ENCODE measurements at places on chromosomes 16 and 17. TPM values are rescaled to one million over a fixed set of nuclear protein-coding genes. Genes with fewer than 3 reads are reported as not detected.

DNA sequence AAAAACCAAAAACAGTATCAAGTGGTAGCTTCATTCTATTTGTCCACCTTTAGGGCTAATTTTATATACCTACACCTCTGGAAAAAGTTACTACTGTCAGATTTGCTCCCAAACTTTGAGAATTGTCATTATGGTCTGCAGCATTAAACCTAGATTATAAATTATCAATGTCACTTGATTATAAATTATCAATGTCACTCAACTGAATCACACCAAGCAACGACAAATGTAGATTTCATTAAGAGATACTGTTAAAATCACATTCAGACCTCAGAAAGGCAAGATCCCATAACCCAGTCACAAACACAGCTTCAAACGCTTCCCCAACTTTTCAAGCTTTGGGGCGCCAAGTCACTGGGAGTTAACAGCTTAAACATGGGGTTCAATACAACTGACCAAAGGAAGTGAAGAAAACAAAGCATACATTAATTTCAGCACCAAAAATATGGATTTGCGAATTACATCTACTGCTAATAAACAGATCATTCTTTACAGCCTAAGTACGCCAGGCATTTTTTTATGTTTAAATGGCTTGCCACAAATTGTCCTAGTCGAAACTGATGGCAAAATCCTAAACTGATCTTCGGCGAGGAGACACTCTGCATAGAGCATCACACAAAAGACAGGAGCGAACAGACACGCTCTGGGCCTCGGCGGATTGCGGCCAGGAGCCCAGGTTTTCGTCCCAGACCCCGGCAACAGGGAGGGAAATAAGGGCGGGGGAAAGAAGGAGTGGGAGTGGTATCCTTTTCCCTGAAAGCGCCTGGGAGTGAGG lies 981 bp downstream of the GLG1 start:
- no peak for DNase-seq
- H3K4me1 ChIP-seq, result peaks cover 73% of the 10 kb centered on the region
- no peaks in the 10 kb centered on the region for H3K27me3 ChIP-seq
- peak overlapping the region; percentile 98 for H3K4me3 ChIP-seq

DNA sequence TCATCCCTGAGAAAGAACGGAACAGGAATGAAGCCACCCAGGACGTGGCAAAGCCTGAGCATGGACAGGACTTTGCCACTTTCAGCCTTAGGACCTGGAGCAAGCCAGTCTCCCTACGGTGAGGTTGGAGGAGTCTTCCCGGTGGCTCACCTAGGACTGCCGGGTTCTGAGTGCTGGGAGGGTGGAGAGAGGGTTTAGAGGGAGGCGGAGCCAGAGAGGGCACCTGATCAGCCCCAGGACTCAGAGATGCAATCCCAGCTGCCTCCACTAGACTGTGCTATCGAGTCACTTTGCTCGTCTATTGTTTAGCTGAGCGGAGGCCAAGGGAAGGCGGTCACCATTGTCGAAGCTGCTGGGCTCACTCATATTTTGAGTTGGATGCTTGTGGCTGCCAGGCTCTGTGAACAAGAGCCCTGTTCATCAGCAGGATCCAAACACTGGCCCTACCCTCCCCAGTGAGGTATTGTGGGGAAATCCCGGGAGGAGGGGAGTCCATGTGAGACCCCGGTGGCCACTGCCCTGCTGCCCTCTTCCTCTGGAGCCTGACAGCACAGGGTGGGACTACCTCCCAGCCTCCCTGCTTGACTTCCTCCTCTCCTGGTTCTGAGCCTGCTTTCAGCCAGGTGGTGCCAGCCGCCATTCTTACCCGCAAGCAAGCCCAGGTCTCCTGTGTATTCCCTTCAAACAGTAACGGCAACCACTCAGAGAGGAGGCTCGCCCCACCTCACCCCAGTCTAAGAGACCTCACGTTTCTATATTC lies 7.0 kb downstream of the KRT14 start:
- H3K36me3 ChIP-seq, result no peaks in the 10 kb centered on the region
- H3K27ac ChIP-seq, result no peak overlapping the region
- H3K4me1 ChIP-seq, result no peaks in the 10 kb centered on the region
- no peak overlapping the region for H3K4me3 ChIP-seq
- DNase-seq, result peak; percentile 82
- H3K27me3 ChIP-seq, result peaks cover 46% of the 10 kb centered on the region

GRCh38 chr17:57752031-57752905 lies 7.2 kb upstream of the CCDC182 start:
- H3K4me1 ChIP-seq, result no peaks in the 10 kb centered on the region
- H3K4me3 ChIP-seq, result no peak overlapping the region
- no peak overlapping the region for H3K27ac ChIP-seq
- no peaks in the 10 kb centered on the region for H3K36me3 ChIP-seq

GRCh38 chr16:63907251-63907650 lies 1214.6 kb downstream of the CDH11 start:
- no peak overlapping the region for H3K4me3 ChIP-seq
- no peaks in the 10 kb centered on the region for H3K36me3 ChIP-seq
- no peak overlapping the region for H3K27ac ChIP-seq
- no peaks in the 10 kb centered on the region for H3K4me1 ChIP-seq
- DNase-seq, result no peak
- H3K27me3 ChIP-seq, result no peaks in the 10 kb centered on the region

GRCh38 chr16:73504591-73505575 lies 457.0 kb upstream of the ZFHX3 start:
- no peaks in the 10 kb centered on the region for H3K4me1 ChIP-seq
- H3K27me3 ChIP-seq, result no peaks in the 10 kb centered on the region
- H3K4me3 ChIP-seq, result no peak overlapping the region
- no peak overlapping the region for H3K27ac ChIP-seq
- H3K36me3 ChIP-seq, result peaks cover 1% of the 10 kb centered on the region

- H3K4me1 ChIP-seq, result peaks cover 13% of the 10 kb centered on the region
- no peaks in the 10 kb centered on the region for H3K36me3 ChIP-seq
- H3K4me3 ChIP-seq, result peak overlapping the region; percentile 83
- H3K27me3 ChIP-seq, result no peaks in the 10 kb centered on the region
These were observed 34.9 kb upstream of the ZC3H18 start for GRCh38 chr16:88535191-88535856.

GRCh38 chr16:1613211-1613622 lies 1.1 kb downstream of the CRAMP1 start:
- H3K36me3 ChIP-seq, result peaks cover 2% of the 10 kb centered on the region
- DNase-seq, result no peak
- H3K27me3 ChIP-seq, result no peaks in the 10 kb centered on the region
- H3K27ac ChIP-seq, result peak overlapping the region; percentile 63
- H3K4me3 ChIP-seq, result peak overlapping the region; percentile 97
- H3K4me1 ChIP-seq, result peaks cover 40% of the 10 kb centered on the region

DNA sequence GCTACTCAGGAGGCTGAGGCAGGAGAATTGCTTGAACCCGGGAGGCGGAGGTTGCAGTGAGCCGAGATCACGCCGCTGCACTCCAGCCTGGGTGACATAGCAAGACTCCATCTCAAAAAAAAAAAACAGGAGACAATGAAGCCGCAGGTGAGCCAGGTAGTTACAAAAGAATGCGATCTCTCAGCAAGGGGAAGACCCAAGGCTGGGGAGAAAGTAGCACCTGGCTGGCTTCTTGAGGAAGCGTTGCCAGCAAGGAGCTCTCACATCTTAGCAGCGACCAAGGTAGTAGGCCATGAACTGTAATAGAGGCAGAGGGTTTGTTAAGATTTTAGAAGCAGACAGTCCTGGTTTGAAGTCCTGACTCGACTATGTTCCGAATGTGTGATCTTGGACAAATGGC lies 175.0 kb downstream of the AIPL1 start:
- H3K27ac ChIP-seq, result no peak overlapping the region
- no peak overlapping the region for H3K4me3 ChIP-seq
- no peaks in the 10 kb centered on the region for H3K4me1 ChIP-seq
- H3K27me3 ChIP-seq, result peaks cover 42% of the 10 kb centered on the region

DNA sequence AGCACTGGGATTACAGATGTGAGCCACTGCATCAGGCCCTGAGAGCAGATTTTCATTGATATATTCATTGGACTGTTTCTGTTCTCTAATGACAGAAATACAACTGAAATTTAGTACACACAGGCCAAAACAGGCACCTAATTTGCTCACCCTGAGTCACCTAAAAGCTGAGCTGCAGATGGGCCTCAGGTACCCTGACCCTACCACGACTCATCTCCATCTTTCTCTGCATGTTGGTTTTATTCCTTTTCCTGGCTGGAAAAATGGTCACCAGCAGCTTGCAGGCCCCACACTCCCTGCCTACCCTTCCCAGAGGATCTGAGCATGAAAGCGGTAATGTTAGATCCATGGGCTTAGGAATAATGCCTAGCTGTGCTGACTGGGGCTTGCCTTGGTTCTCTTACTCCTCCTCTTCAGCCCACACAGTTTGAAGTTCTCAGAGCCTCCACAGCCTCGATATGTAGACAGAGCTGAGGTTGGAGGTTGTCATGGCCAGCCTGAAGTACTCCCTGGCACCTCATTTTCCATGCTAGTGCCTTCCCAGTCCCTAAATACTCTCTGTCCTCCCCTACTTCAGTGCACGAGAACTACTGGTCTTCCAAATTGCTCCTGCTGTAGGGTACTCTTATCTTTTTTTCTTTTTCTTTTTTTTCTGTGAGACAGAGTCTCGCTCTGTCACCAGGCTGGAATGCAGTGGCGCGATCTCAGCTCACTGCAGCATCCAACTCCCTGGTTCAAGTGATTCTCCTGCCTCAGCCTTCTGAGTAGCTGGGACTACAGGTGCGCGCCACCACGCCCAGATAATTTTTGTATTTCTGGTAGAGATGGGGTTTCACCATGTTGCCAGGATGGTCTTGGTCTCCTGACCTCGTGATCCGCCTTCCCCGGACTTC lies 51.1 kb downstream of the CENPV start:
- no peaks in the 10 kb centered on the region for H3K27me3 ChIP-seq
- DNase-seq, result no peak
- H3K36me3 ChIP-seq, result no peaks in the 10 kb centered on the region

- H3K4me3 ChIP-seq, result no peak overlapping the region
- H3K36me3 ChIP-seq, result peaks cover 24% of the 10 kb centered on the region
- peaks cover 38% of the 10 kb centered on the region for H3K4me1 ChIP-seq
- no peaks in the 10 kb centered on the region for H3K27me3 ChIP-seq
- no peak for DNase-seq
- no peak overlapping the region for H3K27ac ChIP-seq
These were observed 20.2 kb downstream of the MBTPS1 start for GRCh38 chr16:84096447-84097005.

- H3K4me1 ChIP-seq, result no peaks in the 10 kb centered on the region
- no peaks in the 10 kb centered on the region for H3K27me3 ChIP-seq
- no peak overlapping the region for H3K27ac ChIP-seq
These were observed 119.5 kb downstream of the SOX9 start for GRCh38 chr17:72240333-72240732.

DNA sequence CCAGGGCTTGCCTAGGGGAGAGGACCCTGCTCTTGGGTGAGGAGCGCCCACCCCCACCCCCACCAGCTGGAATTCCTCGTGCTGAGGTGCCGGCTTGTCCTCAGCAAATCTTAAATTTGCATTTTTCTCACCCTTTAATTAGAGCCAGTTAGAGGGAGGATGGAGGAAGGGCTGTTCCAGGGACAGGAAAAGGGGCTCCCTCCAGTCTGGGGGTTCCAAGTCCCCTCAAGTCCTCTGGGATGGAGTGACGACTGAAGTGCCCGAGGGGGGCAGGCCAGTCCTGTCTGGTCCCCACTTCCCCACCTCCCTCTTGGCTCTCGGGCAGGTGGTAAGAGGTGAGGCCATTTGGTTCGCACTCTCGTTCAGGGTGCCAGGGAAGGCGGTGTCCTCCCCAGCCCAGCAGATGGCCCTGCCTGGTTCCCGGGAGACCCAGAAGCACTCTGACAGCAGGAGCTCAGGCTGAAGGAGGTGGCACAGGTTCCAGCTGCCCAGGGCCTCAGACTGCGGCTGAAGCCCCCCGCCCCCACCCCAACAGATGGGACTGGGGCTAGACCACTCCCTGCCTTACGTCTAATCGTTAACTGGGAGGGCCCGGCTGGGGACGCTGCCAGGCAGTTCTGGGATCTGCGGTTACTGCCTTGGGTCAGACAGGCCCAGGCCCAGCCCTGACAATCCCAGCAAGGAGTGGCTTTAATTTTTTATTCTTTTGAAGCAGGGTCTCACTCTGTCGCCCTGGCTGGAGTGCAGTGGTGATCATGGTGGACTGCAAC lies 2.2 kb downstream of the RAB26 start:
- H3K27me3 ChIP-seq, result no peaks in the 10 kb centered on the region
- peak overlapping the region; percentile 65 for H3K4me3 ChIP-seq
- no peak overlapping the region for H3K27ac ChIP-seq

GRCh38 chr17:58265271-58265670 lies 15.5 kb downstream of the MPO start:
- H3K4me1 ChIP-seq, result no peaks in the 10 kb centered on the region
- H3K4me3 ChIP-seq, result no peak overlapping the region
- H3K27me3 ChIP-seq, result peaks cover 48% of the 10 kb centered on the region
- H3K36me3 ChIP-seq, result no peaks in the 10 kb centered on the region

DNA sequence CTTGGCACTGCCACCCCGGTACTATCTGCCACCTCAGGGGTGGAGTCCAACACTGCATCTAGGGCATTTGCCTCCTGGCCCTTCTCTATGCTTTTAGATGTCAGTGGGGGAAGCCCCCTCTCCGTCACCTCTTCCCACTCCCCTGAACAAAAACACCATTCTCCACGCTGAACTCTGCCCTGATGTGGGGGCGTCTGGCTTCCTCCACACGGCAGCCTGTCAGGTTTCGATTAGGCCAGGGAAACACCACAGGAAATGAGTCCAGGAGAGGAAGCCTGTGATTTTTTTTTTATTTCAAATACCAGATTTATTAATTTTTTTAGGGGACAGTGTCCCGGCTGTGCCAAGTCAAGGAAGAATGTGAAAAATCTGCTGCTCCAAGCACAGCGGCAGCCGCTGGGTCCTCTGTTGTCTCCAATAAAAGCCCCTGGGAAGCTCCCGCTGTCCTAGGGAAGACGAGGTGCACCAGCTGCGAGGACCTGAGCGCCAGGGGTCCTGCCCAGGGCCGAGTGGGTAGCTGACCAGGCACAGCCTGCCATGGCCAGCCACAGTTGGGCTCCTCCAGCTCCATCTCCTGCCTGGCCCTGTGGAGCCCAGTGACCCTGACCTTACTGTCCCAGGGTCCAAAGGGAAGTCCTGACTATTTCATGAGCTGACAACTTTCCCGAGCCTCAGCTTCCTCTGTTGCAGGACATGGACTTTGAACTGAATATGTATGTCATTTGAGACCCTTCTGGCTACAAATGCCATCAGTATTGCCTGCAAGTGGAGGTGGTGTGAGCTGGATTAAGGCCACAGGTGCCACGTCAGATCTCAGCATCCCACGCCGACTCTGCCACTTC lies 336.7 kb downstream of the FOXL1 start:
- no peaks in the 10 kb centered on the region for H3K36me3 ChIP-seq
- no peaks in the 10 kb centered on the region for H3K27me3 ChIP-seq
- no peak overlapping the region for H3K4me3 ChIP-seq
- H3K4me1 ChIP-seq, result no peaks in the 10 kb centered on the region

PRSS21 gene
- 2.4 TPM for total RNA-seq

PPM1E gene
- total RNA-seq, result 0.12 TPM

TNFAIP1 gene
- total RNA-seq, result 22.1 TPM

KCNG4 gene
- total RNA-seq, result not detected

WNK4 gene
- 1.0 TPM for total RNA-seq

GCGR gene
- 0.17 TPM for total RNA-seq

CNP gene
- 53.8 TPM for total RNA-seq

TVP23A gene
- total RNA-seq, result not detected

TP53TG3B gene
- total RNA-seq, result not detected
